ENCODE measurements at places on chromosomes 4 and X. TPM values are rescaled to one million over a fixed set of nuclear protein-coding genes. Genes with fewer than 3 reads are reported as not detected.

Gene CSAG2
- not detected for total RNA-seq

Gene DIPK2B
- total RNA-seq = not detected

Gene TRIM60
- not detected for total RNA-seq

- DNase-seq = no peak
Measured at GRCh38 chr4:40473578-40474388, 138.7 kb downstream of the CHRNA9 start.

Gene HTRA3
- total RNA-seq = 3.0 TPM

Gene SERTM2
- 0.22 TPM for total RNA-seq

- DNase-seq = no peak
Measured at GRCh38 chr4:76373919-76374552, 46.9 kb downstream of the CCDC158 start.

DNA sequence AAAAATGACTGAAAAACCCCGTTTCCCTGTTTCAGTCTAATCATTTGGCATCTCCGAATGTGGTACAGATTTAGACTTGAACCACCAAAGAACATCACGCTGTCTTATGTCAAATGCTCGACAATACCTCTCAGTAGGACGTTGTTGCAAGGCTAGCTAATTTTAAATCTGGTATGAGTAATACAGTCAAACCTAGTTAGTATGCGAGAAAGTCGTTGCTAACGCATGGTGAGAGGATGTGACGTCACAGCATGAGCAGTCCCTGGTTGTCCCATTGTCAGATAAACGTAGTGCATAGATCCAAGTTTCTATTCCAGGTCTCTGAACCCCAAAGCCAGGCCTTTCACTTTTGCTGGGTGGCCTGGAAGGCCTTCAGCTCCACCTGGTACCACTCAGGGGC lies 44.7 kb downstream of the SETD7 start:
- DNase-seq = no peak

Gene SULT1E1
- not detected for total RNA-seq

GRCh38 chrX:10828640-10829039 lies 208.3 kb upstream of the MID1 start:
- no peak for DNase-seq

DNA sequence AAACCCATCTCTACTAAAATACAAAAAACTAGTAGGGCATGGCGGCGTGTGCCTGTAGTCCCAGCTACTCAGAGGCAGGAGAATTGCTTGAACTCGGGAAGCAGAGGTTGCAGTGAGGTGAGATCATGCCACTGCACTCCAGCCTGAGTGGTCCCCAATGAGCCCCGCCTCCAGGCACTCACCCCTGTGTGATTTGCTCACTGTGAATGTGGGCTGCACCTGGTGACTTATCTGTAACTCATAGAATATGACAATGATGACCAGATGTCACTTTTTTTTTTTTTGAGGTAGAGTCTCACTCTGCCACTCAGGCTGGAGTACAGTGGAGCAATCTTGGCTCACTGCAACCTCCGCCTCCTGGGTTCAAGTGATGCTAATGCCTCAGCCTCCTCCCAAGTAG lies 49.0 kb upstream of the HOPX start:
- no peak for DNase-seq

GRCh38 chr4:110620691-110621327 lies 2.1 kb downstream of the PITX2 start:
- DNase-seq = peak; percentile 89

GRCh38 chrX:53678667-53679066 lies 7.9 kb downstream of the HUWE1 start:
- DNase-seq = no peak

- DNase-seq = no peak
Measured at GRCh38 chrX:1475481-1475880, 22.8 kb upstream of the ASMTL start.

GRCh38 chrX:146907391-146908240 lies 93.1 kb upstream of the CXorf51A start:
- no peak for DNase-seq

DNA sequence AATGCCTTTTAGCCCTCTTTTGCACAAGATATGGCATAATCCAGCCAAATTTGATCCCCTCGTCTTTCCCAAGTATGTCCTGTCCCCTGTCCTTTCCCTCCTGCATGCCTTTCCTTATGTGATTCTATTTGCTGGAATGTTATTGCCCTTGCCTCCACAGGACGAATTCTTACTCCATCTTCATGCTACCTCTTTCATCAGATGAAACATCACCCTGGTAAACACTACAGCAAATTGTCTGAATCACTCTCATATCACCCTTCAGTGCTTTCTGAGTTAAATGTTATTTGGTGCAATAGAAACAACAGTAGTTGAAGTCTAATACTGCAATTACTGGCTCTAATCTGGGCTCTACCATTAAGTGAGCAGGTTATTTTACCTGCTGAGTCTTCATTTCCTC lies 52.2 kb upstream of the FAT1 start:
- no peak for DNase-seq

Gene PAGE5
- not detected for total RNA-seq

DNA sequence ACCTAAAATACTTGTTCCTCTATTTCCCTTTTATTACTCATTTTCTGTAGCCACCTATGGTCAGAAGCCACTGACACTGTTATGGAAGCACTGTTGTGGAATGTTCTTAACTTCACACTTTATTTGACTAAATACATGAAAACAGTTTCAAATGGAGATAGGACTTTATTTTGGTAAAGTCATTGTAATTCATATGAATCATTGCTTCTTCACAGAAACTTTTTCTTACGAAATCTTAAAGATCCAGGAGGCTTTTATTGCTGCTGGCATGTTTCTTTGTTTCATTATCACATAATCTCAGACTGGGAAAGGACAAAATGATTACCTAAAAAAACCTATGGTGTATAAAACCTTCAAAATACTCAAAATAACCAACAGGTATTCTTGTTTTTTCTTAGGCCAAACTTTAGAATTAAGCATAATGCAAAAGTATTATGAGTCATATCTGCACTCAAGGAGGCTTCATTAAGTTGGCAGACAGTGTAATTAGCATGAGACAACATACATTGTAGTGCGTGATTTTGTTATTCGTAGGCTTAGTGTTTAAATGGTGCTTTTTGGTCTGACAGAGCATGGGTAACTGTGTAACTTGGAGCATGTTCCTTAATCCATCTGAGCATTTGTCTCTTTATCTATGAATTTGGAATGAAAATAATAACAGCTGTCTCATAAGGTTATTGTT lies 58.0 kb downstream of the SH3BGRL start:
- no peak for DNase-seq

GRCh38 chr4:168440442-168441264 lies 39.6 kb downstream of the DDX60L start:
- no peak for DNase-seq

All from H9 (cell line).